ENCODE measurements at places on chromosomes 16 and 17.

GRCh38 chr17:31318851-31319661 lies 2.4 kb downstream of the EVI2A start:
- DNase-seq, result no peak

GRCh38 chr17:9240659-9241370 lies 219.5 kb downstream of the NTN1 start:
- DNase-seq, result no peak

GRCh38 chr17:34249061-34249460 lies 6.0 kb upstream of the CCL2 start:
- no peak for DNase-seq

DNA sequence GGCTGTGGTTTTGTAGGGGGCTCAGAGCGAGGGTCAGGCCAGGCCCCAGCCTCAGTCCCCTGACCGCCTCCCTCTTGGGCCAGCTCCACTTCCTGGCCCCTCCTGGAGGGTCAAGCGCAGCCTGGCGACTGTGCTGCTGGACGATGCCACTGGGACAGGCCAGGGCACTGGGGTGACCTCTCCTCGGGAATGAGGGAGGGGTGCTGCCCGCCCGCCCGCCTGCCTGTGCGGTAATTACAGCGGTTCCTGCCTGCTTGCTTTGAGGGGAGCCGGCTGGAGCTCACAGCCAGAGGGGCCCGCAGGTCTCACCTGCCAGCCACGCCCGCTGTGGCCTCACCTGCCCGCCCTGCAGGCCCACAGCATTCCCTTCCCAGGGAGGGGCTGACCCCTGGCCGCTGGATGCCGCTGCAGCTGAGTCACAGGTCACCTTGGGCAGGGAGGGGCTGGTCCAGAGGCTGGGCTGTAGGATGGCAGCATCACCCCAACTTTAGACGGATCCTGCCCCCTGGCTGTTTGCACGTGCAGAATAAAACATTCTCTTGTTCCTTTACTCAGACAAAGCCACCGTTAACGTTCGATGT lies 76.7 kb upstream of the CBX4 start:
- DNase-seq, result no peak

DNA sequence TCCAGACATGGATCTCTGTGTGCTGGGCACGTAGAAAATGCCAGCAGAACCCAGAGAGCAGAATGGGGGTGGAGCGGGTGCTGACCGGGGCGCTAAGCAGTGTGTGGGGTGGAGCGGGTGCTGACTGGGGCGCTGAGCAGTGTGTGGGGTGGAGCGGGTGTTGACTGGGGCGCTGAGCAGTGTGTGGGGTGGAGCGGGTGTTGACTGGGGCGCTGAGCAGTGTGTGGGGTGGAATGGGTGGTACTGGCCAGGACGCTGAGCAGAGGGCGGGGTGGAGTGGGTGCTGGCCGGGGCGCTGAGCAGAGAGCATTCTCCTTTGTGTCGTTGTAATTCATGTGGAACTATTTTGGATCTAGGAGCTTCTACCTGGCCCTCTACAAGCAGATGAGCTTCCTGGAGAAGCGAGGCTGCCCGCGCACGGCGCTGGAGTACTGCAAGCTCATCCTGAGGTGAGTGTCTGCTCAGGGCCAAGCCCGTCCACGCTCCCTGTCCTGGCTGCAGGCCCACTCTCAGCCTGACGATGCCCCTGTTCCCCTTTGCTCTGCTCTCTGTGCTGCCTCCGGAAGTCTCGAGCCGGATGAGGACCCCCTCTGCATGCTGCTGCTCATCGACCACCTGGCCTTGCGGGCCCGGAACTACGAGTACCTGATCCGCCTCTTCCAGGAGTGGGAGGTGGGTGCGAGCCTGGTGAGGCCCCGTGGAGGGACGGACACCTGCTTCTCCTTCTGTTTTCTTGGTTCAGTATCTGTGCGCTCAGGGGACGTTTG lies 20.3 kb upstream of the MC1R start:
- no peak for DNase-seq

- DNase-seq, result no peak
These were observed 75.5 kb upstream of the GPRC5B start for GRCh38 chr16:19960183-19960582.

DNA sequence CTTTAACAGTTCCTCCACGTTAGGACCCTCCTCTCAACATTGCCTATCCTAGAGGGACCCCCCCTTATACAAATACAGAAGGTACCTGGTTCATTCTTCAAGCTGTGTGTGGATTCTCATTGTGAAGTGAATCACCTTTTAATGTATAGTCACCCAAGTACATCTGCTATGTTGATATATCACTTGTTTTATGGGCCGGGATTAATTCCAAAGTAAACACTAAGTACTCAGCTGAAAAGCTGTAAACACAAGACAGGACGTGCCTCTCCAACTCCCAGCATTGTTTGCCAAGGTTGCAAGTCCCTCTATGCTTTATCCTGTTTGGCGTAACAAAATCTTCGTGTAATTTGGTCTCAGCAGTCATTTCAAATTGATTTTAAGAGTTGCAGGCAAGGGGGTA lies 123.6 kb downstream of the RBFOX1 start:
- DNase-seq, result no peak

DNA sequence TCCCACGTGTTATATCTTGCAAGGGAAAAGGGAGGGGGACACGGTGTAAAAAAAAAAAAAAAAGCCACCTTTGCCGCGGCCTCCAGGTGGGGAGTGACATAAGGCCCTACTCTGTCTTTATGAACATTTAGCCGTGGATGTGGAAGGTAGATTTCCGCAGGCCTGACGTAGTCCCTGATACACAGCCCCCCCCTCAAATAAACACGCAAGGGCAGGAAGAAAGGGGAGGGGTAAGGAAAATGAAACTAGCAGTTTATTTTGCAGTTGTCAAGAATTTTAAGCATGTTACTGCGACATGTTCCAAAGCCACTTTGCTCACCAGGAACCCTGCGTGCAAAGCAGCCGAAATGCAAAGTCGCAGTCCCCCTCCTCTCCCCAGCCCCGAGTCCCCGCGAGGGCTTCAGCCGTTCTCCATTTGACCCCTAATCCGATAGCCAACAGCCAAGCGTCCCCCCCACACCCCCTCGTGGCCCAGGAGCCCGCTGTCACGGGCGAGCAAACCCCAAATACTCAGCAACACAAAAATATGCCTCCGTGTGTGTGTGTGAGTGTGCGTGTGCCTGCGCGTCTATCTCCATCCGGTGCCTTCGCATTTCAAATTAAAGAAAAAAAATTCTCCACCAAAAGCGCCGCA lies 1.2 kb downstream of the CBX4 start:
- DNase-seq, result no peak

- DNase-seq, result no peak
These were observed 32.4 kb downstream of the PIK3R6 start for GRCh38 chr17:8835106-8835505.

- DNase-seq, result no peak
These were observed 39.2 kb upstream of the ABCC12 start for GRCh38 chr16:48194828-48195556.

DNA sequence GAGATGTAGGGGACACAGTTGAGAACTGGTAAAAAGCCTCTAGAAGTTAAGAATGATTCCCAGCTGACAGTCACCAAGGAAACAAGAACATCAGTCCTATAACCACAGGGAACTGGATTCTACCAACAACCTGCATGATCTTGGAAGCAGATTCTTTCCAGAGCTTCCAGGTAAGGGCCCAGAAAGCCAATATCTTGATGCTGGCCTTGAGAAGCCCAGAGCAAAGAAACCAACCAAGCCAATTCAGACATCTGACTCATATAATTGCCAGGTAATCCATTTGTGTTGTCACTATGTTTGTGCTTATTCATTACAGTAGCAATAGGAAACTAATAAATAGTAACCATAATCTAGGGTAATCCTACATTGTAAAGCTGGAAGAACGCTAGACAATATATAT lies 81.6 kb downstream of the CACNG1 start:
- no peak for DNase-seq

- no peak for DNase-seq
These were observed 704.3 kb downstream of the MAF start for GRCh38 chr16:78896280-78896679.

DNA sequence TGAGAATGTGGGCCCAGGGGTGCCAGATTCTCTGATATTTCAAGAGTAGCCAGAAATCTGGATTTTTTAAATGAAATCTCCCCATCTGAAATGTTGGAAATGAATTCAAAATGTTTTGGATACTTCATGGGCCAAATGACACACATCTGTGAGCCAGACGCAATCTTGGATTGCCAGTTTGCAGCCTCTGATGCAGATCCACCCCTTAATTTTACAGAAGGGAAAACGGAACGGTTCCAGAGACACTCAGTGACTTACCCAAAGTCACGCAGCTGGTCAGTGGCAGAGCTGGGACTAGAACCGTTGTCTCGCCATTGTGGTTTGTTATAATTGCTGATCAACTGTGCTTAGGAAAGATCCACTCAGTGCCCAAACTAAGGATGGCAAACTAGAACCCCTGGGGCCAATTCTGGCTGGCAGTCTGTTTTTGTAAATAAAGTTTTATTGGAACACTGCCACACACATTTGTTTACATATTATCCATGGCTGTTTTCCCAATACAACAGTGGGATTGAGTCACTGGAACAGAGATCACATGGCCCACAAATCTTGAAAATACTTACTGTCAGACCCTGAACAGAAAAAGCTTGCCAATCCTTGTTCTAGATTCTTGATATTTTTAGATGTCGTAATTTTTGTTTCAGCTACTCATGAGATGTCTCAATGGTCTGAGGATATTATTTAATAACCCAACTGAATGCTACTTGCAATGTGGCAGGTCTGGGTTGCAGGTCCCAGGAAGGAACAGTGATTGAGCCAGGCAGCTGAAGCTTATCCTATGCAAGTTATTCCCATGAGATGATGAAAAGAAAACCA lies 143.8 kb downstream of the AXIN2 start:
- no peak for DNase-seq

DNA sequence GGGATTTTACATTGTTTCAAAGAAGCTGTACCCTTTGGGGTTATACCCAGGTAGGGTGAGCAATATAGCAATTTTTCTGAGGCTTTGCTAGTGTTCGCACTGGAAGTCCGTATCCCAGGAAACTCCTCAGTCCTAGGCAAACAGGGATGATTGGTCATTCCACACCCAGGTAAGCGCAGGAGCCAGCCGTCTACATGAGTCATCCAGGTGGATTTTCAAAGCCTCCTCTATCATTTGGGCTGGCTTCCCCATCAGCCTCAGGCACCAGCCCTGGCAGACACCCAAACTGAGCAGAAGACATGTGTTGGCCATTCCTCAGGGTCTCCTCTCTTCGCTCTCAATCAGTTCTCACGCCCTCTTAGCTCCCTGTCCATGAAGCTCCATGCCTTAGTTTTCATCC lies 135.6 kb downstream of the AIPL1 start:
- DNase-seq, result no peak

- no peak for DNase-seq
These were observed 75.9 kb downstream of the C16orf95 start for GRCh38 chr16:87241137-87241771.

DNA sequence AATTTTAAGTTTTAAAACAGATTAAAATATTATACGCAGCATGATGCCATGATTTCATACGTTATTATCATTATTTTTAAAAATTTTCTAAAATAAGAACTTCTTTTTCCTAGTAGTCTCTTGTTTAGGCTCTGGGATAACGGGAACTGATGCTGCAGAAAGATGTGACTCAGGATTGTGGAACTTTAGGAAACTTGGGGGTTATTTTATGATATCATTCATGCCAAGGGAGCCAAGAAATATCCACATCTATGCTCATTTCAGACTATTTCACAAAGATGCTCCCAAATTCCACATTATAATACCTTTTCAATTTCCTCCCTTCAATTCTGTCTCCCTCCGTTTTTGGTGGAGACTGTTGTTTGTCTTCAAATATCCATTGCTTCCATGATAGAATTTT lies 236.4 kb downstream of the HS3ST3A1 start:
- DNase-seq, result no peak

- no peak for DNase-seq
These were observed 22.5 kb upstream of the SP6 start for GRCh38 chr17:47873200-47874090.

- no peak for DNase-seq
These were observed 4.2 kb downstream of the ADCY9 start for GRCh38 chr16:4111748-4112696.

GRCh38 chr16:76639685-76640289 lies 362.6 kb downstream of the CNTNAP4 start:
- DNase-seq, result no peak

DNA sequence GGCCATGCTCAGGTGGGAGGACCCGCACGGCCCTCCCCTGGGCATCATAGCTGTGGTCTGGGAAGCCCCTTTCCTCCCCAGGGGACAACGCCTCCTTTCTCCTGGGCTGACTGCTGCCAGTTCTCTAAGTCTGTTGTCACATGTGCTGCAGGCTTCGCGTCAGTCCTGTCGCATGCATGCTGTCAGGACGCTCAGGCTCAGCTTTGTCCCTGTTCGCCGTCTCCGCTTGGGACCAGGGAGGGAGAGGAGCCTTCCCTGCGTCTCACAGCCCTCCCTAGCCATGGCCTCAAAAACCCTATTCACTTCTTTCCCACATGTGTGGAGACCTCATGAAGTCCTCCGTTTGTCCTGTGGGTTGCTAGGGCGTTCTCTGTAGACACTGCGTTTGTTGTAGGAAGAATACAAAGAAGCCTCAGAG lies 21.4 kb downstream of the LDHD start:
- no peak for DNase-seq

- DNase-seq, result no peak
These were observed 394 bp upstream of the PRM3 start for GRCh38 chr16:11273721-11274324.

DNA sequence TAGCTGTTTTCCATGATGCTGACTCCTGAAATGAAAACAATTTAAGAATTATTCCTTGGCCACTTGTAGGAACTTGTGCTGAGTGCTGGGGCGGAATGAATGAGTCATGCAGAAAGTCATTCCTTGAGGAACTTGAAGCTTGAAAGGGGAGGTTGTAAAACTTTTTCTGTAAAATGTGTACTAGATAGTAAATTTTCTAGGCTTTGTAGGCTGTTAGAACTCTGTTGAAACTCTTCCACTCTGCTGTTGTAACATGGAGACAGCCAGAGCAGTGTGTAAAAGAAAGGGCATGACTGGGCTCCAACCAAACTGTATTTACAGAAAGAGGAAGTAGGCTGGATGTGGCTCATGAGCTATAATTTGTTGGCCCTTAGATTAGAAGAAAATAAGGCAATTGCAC lies 46.1 kb downstream of the ABCA8 start:
- no peak for DNase-seq

- DNase-seq, result no peak
These were observed 13.2 kb downstream of the ATP2A3 start for GRCh38 chr17:3951003-3951402.

- DNase-seq, result no peak
These were observed 17.2 kb upstream of the METRNL start for GRCh38 chr17:83062011-83062817.

GRCh38 chr17:72518753-72519597 lies 398.2 kb downstream of the SOX9 start:
- DNase-seq, result peak; percentile 75

DNA sequence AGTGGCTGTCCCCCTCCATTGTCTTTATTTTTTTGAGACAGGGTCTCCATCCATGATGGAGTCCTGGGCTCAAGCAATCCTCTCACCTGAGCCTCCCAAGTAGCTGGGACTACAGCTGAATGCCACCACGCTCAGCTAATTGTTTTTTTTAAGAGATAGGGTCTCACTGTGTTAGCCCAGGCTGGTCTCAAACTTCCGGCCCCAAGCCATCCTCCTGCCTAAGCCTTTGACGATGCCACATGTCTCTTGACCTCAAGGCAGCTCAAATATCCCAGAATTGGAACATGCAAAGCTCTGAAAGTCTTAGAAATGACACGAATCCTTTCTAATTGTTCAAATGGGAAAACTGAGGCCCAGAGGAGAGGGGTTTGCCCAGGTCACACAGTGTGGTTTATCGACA lies 75.4 kb upstream of the ZNF423 start:
- no peak for DNase-seq

GRCh38 chr17:17719199-17719940 lies 38.1 kb downstream of the RAI1 start:
- DNase-seq, result no peak
